Stimulated activated CD4-positive, alpha-beta T cell treated with anti-CD3 and anti-CD28 coated beads, TNF-alpha, amount 100 ng/mL, for 1 hour (primary cell): ENCODE measurements at places on chromosomes 2 and 18.

DNA sequence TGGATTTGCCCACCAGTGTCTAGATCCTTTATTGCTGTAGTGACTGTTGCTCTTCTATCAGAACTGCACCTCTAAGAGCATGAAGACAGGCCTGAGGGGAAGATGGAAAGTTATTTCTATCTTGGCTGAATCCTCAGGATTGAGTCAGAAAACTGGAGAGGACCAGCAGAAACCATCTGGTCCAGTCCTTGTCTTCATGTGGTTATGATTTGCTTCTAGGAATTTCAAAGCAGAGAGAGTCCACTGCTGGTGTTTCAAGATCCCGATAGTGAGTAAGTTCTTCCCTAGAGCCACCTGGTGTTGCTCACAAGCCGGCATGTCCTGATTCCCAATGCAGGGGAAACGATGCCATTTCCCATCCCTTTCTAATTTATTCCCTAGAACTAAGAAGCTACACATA lies 84.2 kb downstream of the NCKAP5 start:
- no peak for DNase-seq

DNA sequence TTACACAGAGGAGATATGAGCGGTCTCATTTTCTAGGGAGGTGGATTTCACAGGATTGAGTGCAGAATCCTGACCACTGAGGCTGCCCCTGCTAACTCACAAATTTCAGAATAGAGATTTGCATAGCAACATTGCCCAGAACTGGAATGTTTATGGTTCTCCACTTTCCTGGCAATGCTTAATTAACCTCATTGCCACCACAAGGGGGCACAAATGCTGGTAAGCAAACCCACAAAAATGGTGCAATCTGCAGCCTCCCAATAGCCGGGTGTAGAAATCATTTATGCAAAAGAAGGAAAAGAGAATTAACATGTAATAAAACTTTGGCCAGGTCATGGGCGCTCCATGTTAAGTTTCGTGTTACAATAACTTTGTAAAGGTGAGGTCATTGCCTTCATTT lies 112.4 kb downstream of the CYRIA start:
- no peak for DNase-seq

- no peak for DNase-seq
Observed at GRCh38 chr2:21067859-21068537, 24.1 kb upstream of the APOB start.

- no peak for DNase-seq
Observed at GRCh38 chr2:29632018-29632417, 289.4 kb downstream of the ALK start.

GRCh38 chr2:2591542-2591940 lies 260.5 kb upstream of the MYT1L start:
- DNase-seq = no peak
